Inflammatory macrophage treated with lipopolysaccharide for 4 hours (primary cell): ENCODE measurements at places on chromosomes 5 and 9.

GRCh38 chr5:136192015-136192525 is 892 bp downstream of the SMIM32 start:
- no peak for DNase-seq

GRCh38 chr5:99275128-99275527 is 346.3 kb upstream of the CHD1 start:
- DNase-seq: no peak

DNA sequence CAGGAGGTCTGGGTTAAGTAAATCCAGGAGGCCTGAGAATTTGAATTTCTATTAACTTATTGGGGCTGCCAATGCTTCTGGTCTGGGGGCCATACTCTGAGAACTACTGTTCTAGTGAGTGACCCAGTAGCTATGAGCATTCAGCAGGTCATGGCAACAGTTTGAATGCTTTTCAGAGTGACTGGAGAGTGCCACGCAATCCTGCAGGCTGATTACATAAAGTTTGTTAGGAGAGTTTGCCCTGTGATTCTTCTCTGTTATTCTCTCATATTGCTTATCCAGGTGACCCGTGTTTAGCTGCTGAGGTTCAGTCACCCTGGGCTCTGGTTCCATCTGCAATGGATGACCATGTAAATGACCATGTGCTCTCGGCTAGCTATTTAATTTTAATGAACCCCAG is 22.2 kb upstream of the TMED7 start:
- no peak for DNase-seq

DNA sequence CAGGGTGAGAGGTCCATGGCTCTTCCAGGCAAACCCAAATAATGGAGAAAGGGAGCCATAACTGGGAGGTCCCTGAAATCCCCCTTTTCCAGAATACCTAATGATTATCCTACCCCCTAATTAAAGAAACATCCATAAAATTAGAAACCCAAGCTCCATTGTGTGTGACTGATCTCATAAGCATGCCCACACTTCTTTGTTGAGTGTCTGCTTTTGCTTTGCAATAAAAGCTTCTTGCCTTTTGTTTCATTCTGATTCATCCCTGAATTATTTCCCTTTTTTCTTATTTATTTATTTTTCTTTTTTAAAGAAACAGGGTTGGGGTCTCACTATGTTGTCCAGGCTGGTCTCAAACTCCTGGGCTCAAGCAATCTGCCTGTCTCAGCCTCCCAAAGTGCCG is 33.1 kb downstream of the BTF3 start:
- DNase-seq: peak; percentile 55
